ENCODE measurements at places on chromosomes 4 and X.

DNA sequence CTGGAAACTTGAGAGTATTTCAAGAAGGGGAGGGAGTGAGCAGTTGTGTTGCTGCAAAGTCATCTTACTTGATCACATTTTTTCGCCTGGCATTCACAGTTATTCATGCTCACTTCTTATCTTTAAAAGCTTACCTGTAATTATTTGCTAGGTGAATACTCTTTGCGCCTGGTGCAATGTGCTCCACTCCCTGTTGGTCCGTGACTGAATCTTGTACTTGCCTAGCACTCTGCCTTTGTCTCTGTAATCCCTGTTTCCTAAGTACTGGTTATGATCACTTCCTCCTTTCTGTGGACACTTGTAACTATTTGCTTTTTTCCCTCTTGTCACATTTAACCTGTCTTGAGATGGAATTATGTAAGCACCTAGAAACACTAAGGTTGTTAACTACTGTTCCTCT is 5.8 kb downstream of the BMP2K start:
- DNase-seq, result no peak

- peak; percentile 74 for DNase-seq
Observed at GRCh38 chr4:165580351-165580905, 201.6 kb downstream of the CPE start.

DNA sequence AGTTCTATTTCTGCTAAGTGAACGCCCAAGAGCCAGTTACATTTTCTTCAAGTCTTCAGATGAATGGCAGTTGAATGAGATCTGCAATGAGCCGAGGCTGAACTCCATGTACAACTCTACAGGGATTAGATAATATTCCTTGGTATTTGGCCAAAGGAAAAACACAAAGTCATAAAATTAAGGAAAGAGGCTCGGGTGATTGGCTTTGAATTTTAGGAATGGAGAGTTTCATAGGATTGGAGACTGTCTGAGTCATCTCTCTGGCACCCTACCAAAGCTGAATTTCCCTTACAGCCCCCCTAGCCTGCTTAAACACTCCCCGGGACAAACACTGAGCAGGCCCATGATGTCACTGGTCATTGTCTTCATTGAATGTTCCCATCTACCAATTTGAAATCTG is 188.0 kb upstream of the C1QTNF7 start:
- DNase-seq, result peak; percentile 73

DNA sequence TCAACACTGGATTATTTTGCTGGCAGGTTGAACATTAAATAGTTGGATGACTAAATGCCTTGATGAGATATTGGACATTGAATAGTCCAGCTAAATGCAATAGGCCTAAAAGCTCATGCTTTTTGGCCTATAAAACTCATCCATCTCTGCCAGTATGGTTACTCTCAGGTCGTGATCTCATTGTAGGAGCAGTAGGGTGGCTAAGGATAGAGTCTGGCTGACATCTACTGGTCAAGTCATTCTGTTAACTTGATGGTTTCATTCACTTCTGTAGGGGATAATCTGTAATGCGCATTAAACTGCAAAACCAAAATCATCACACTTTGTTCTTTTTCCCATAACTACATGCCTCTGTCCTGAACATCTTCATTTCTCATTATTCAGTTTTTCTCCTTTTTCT is 227.0 kb downstream of the DKK2 start:
- no peak for DNase-seq

DNA sequence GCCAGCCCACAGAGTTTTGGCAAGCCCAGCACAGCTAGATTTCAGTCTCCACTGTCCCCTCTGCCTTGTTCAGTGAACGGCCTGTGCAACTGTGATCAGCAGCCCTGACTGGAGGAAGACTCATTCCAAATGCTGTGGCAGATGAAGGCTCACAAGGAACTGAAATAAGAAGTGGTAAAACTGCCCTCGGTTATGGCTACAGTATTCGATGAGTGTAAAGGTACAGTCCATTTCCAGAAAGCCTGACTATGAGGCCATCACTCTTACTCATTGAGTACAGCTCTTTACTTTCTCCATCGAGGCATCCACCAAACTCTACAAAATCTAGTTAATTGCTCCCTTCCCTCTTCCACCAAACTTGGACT is 69.1 kb downstream of the RHOH start:
- no peak for DNase-seq

DNA sequence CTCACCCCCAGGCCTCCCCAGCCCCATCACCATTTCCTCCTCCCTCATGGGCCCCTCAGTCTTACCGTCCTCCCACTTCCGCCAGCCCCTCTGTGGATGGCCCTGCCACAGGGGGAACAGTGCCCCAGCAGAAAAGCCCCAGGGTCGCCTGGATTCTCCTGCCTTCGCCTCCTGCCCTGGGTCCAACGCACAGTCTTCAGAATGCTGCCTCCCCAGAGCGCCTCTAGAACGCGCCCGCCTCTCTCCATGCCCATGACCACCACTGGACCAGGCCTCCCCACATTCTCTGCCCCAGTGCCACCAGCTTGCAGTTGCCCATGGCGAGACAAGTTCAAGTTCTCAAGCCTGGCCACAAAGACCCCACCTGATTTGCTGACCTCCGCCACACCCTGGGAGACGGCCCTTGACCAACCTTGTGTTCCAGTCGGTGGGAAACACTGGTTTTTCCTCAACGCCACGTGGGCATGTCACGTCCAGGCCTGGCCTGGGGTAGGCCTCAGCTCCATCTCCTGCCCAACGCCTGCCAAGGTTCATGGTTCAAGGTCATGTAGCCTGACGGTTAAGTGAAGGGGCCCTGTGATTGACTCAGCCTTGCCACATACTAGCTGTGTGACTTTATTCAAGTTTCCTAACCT is 634 bp upstream of the PLXNB3 start:
- no peak for DNase-seq

- no peak for DNase-seq
Observed at GRCh38 chrX:41716222-41716621, 7.8 kb upstream of the GPR82 start.

- no peak for DNase-seq
Observed at GRCh38 chrX:48864210-48864609, 28.8 kb upstream of the PCSK1N start.

- no peak for DNase-seq
Observed at GRCh38 chrX:112851161-112851779, 10.6 kb upstream of the AMOT start.

DNA sequence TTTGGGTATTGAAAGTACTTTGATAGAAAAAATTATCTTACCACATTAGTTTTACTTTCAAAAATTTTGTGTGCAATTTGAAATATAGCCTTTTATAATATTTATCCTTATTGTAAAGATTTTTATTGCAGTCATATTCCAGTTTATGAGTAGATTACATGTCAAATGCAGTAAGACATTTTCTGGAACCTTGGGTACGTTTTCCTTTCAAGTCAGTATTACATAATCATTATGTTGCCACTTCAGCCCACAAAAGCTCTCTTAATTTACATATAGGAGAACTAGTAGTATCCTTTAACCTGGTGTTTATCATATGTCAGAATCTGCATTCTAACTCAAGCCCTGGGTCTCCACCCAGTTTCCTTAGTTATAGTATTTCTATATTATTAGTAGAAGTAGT is 98.5 kb downstream of the CENPC start:
- no peak for DNase-seq

GRCh38 chr4:115781528-115782146 is 668.2 kb upstream of the NDST4 start:
- no peak for DNase-seq

GRCh38 chrX:21838937-21839333 is 482 bp upstream of the MBTPS2 start:
- DNase-seq, result no peak

DNA sequence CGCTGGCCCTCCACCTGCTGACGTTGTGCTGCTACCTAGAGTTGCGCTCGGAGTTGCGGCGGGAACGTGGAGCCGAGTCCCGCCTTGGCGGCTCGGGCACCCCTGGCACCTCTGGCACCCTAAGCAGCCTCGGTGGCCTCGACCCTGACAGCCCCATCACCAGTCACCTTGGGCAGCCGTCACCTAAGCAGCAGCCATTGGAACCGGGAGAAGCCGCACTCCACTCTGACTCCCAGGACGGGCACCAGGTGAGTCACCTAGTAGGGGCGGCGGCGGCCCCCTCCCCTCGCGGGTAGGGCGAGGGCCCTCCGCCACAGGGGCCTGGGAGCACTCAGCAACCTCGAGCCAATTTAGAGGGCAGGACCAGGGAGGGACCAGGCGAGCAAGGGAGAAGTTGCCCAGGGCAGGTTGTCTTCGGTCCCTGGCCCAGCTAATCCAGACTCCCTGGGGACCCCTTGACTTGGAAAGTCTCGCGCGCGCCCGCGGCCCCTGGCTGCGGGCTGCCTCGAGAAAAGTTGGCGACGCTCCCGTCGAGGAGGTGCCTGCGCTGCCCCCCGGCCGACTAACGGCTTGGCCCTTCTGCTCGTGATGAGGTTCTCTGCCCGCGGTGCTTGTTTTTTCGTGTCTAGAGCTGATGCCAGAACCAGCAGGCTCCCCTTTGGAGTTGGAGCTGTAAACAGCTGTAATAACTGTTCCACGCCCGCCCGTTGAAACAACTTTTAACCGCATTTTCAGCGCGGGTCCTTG is 717 bp downstream of the EDA start:
- DNase-seq, result no peak
